Pulmonary artery endothelial cell (primary cell): ENCODE measurements at places on chromosomes 12 and 14. TPM values are rescaled to one million over a fixed set of nuclear protein-coding genes. Genes with fewer than 3 reads are reported as not detected.

Gene C1R
- total RNA-seq, result 1.9 and 4.4 TPM in 2 replicates

Gene JPH4
- total RNA-seq, result not detected in 2 replicates

Gene TMTC2
- 3.6 and 10.1 TPM in 2 replicates for total RNA-seq

Gene PHETA1
- 7.5 and 10.2 TPM in 2 replicates for total RNA-seq

Gene DPY19L2
- total RNA-seq, result 0.20 and 2.2 TPM in 2 replicates

Gene IFI27L1
- total RNA-seq, result 7.5 and 13.9 TPM in 2 replicates

Gene KRT80
- total RNA-seq, result 2.0 and 4.9 TPM in 2 replicates

Gene C12orf76
- total RNA-seq, result 17.2 and 19.1 TPM in 2 replicates

Gene CPNE6
- not detected in 2 replicates for total RNA-seq

Gene ASIC1
- total RNA-seq, result 0.14 and 0.59 TPM in 2 replicates

Gene GLIPR1L1
- not detected in 2 replicates for total RNA-seq

Gene ATF1
- 20.2 and 25.3 TPM in 2 replicates for total RNA-seq

Gene KRT78
- total RNA-seq, result not detected in 2 replicates

Gene CCDC38
- total RNA-seq, result not detected in 2 replicates

Gene ESPL1
- total RNA-seq, result 6.7 and 14.6 TPM in 2 replicates

Gene RGS6
- total RNA-seq, result not detected in 2 replicates

Gene TMEM19
- 29.9 and 50.0 TPM in 2 replicates for total RNA-seq

Gene CFAP54
- 10.0 and 26.2 TPM in 2 replicates for total RNA-seq

Gene LALBA
- not detected in 2 replicates for total RNA-seq

Gene FOXM1
- total RNA-seq, result 6.3 and 16.5 TPM in 2 replicates
